NCI-H774 (cell line): ENCODE measurements at places on chromosomes 7 and 10.

GRCh38 chr7:158502068-158502750 lies 85.4 kb downstream of the PTPRN2 start:
- DNase-seq = no peak

- DNase-seq = no peak
These were observed 73.9 kb upstream of the TNRC18 start for GRCh38 chr7:5497295-5498103.

GRCh38 chr7:92072121-92072520 lies 62.2 kb downstream of the CYP51A1 start:
- no peak for DNase-seq

- DNase-seq = no peak
These were observed 142.3 kb downstream of the XPNPEP1 start for GRCh38 chr10:109780997-109781396.

- DNase-seq = no peak
These were observed 183.4 kb downstream of the MACC1 start for GRCh38 chr7:20033621-20034400.

- no peak for DNase-seq
These were observed 91.3 kb downstream of the OSBPL3 start for GRCh38 chr7:24888653-24889052.

GRCh38 chr10:73905256-73906020 lies 5.5 kb upstream of the PLAU start:
- DNase-seq = no peak

DNA sequence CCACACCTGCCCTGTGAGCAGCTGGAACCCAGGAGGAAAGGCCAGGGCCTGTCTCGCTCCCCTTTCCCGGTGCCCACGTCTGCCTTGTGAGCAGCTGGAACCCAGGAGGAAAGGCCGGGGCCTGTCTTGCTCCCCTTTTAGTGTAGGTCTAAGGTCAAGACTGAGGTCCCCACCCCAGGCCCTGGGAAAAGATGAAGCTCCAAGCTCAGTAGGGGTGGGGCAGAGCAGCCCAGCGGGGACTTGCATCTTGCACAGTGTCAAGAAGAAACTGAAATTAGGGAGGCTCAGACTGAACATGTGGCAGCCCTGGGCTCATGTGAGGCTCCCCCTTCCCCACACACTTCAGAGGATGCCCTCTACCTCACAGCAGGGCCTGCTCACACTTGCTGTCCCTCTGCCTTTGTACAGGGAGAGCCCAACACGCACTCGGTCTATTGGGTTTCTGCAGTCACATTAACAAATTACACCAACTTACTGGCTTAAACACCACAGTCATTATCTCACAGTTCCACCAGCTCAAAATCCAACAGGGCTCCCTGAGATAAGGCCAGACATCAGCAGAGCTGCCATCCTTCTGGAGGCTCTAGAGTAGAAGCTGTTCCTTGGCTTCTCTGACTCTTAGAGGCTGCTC lies 12.4 kb downstream of the POLL start:
- no peak for DNase-seq

DNA sequence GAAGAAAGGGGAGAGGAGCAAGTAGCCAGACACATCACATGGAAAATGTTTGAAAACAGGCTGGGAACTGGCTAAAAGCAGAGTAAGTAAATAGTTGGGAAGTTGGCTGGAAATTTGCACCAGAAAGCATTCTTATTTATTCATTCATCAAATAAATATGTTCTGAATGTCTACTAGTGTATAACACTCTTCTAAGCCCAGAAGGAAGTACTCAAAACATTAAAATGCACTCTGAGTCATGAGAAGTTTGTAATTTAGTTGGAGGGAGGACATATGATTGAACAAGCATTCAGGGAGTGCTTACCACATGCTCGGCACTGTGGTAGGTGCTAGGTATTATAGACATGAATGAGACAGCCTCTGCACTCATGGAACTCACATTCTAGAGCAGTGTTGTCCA lies 37.0 kb upstream of the CNNM1 start:
- DNase-seq = no peak

DNA sequence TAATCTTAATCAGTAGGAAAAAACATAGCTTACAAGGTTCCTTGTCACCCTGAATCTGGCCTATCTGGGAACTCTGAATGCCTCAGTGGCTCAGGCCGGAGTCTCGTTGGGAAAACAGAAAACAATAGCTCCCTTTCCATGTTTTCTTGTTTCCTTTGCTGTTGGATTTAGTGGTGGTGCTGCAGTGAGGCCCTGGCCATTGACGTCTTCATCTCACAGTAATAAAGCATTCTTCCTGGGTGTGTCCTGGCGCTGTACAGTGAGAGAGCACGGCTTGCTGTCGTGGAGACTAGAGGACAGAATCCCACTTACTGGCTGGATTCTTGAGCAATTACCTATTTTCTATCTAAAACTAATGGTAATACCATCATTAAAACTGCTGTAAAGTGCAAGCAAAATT lies 1.3 kb upstream of the SPOCK2 start:
- no peak for DNase-seq

DNA sequence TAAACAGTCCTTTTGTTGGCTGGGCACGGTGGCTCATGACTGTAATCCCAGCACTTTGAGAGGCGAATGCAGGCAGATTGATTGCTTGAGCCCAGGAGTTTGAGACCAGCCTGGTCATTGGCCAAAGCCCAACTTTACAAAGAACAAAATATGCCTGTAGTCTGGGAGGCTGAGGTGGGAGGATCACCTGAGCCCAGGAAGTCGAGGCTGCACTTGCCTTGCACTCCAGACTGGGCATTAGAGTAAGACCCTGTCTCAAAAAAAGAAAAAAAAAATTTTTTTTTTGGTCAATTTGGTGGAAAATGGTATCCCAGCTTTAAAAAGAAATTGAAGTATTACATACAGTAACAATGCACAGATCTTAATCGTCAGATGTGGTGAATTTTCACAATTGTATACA lies 4.8 kb downstream of the GLRX3 start:
- DNase-seq = no peak

DNA sequence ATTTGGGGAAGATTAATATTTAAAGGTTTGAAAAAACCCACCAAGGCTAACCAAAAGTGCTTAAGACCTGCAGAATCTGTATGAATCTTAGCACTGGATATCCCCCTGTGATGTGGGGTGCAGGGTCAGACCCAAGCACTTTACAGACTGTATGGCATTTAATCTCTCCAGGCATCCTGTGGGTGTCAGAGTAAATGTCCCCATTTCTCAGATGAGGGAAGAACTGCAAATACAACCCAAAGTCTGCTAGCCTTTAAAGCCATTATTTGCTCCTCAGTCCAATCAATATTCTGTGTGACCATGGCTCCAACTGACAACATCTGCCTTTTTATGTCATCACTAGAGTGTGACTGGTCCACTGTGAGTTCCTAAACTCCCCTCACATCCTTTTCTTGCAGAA lies 10.0 kb upstream of the MBL2 start:
- DNase-seq = no peak

GRCh38 chr10:86712317-86712707 lies 44.0 kb downstream of the LDB3 start:
- DNase-seq = no peak

DNA sequence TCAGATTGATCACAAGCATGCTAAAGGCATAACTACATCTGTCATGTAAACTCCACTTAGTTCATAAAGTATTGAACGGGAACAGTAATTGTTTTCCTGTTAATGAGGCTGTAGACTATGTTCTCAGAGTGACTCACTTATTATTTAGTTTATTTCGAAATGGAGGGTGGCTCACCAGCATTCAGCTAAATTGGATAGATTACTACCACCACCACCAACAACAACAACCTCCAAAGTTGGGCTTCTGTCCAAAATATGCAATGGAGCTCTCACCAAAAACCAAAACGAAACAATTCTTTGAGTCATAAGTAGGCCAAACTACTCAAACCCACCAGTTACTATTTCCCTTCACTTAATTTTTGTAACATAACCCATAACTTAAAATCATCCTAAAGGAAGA lies 127.9 kb upstream of the NRBF2 start:
- no peak for DNase-seq

DNA sequence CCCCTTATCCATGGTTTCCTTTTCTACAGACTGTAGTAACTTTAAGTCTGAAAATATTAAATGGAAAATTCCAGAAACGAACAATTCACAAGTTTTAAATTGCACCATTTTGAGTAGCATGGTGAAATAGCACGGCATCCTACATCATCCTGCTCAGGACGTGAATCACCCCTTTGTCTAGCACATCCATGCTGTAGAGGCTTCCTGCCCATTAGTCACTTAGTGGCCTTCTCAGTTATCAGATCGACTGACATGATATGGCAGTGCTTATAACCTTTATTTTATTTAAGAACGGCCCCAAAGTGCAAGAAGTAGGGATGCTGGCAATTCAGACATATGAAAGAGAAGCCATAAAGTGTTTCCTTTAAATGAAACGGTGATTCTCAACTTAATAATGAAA lies 82.7 kb downstream of the CPXM2 start:
- DNase-seq = no peak

GRCh38 chr10:127977357-127978009 lies 70.6 kb downstream of the PTPRE start:
- DNase-seq = no peak

DNA sequence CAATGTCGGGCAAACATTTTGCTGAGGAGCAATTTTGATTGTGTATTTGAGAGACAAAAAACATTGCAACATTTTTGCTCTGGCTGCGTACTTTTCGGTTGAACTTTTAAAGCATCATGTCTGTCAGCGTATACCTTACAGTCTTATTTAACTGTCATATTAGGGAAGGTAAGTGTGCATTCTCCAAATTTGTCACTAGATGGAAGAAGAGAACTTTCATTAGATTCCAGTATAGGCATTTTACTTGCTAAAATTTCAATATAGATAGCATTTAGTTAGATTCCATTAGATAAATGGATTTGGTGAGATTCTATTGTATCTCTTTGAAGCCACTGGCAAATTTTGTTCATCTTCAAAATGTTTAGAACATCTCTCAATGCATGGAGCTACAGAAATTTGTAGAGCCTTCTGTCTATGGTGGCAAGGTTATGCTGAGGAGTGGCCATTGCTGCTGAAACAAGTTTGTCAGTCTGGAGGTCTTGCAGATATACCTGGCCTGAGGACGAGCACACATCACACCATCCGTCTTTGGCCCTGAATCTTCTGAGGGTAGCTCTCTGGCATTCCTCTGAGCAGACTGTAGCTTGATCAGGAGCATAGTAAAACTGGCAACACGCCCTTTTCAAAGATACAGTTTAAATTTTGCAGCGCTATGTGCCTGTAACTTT lies 437.5 kb upstream of the MBL2 start:
- peak; percentile 19 for DNase-seq

- DNase-seq = no peak
These were observed 86.7 kb downstream of the GFRA1 start for GRCh38 chr10:116186273-116186672.
